ENCODE measurements at places on chromosomes 2 and 18.

DNA sequence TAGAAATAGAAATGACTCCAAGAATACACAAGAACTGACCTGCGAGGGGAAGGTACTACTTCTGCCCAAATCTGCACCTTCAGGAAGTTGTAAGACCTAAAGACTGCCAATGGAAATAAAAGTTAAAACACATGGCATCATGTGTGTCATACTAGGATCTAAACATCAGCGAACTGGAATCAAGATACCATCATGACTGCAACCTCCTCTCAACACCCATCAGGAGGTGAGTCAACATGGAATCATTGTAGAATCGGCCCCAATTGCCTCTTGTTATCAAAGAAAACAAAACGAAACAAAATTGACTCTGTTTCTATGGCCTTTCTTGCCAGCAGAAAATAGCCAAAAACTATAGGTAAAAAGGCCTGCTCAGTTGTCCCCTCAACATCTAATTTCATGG, 15.1 kb downstream of the RDH14 start:
- peaks cover 3% of the 10 kb centered on the region for H3K4me1 ChIP-seq
- H3K27ac ChIP-seq, result no peak overlapping the region
- H3K27me3 ChIP-seq, result no peaks in the 10 kb centered on the region
- H3K4me3 ChIP-seq, result no peak overlapping the region

DNA sequence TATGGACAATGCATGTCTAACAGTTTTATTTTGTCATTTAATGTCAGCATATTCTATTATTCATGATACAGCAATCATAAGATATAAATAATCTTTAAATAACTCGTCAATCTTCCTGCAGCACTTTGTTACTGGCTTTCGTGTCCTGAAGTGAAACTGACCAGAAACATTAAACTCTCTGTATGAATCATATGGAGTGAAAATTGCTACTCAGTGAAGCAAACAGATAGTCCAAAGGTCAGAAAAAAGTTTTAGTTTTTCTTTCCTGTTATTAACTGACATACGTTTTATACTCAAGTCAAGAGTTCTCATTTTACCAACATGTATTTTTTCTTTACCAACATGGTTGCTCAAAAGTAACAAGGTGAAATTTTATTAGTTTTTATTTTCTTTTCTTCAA, 106.8 kb upstream of the GALNT5 start:
- H3K27ac ChIP-seq, result no peak overlapping the region
- H3K36me3 ChIP-seq, result no peaks in the 10 kb centered on the region
- no peaks in the 10 kb centered on the region for H3K4me1 ChIP-seq
- H3K4me3 ChIP-seq, result no peak overlapping the region
- DNase-seq, result no peak
- no peaks in the 10 kb centered on the region for H3K27me3 ChIP-seq

GRCh38 chr2:57461624-57462023, 585.0 kb upstream of the VRK2 start:
- H3K36me3 ChIP-seq, result no peaks in the 10 kb centered on the region
- no peak overlapping the region for H3K27ac ChIP-seq
- no peaks in the 10 kb centered on the region for H3K27me3 ChIP-seq
- no peak for DNase-seq

DNA sequence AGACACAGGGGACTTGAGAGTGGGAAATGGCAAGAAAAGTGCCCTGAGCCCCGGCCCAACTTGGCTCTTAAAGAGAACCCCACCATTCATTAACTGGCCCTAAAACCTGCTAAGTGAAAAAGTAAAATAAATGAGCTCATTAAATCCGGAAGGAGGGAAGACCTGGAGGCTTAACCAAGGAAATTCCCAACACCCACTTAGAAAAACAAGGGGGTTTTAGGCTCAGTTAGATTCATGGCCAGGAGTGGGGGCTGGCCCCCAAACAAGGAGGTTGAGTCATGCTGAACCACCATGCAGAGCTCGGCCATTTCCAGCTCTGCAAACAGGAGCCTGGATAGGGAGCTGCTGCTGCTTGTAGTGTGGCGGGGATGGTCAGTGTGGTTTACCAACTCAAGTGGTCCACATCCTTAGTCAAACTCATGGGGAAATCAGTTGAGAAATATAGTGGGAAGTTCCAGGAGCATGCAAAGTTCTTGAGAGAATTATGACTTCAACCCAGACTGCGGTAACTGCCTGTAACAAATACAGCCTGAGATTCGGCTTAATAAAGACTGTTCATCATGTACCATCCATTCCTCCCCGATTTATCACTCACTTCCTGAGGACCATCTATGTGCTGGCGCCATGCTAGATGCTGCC, 39.7 kb upstream of the MRPL19 start:
- no peaks in the 10 kb centered on the region for H3K36me3 ChIP-seq
- no peaks in the 10 kb centered on the region for H3K4me1 ChIP-seq
- no peak overlapping the region for H3K27ac ChIP-seq
- H3K4me3 ChIP-seq, result no peak overlapping the region

DNA sequence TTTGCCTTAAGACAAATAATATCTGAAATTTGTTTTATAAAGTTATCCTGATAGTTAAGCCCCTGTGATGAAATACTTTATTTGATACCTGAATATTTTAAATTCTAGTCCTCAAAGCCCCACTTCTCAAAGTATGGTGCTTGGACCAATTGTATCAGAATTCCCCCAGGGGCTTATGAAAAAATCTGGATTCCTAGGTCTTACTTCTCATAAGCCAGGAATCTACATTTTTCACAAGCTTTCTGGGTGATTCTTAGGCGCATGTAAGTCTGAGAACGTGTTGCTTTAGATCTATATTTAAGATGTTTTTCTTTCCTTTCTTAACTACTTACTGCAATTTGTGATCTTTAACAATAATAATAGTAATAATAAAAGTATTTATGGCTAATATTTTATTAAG, 53.1 kb downstream of the MYO1B start:
- H3K4me3 ChIP-seq, result no peak overlapping the region
- no peak for DNase-seq

- H3K27ac ChIP-seq, result no peak overlapping the region
- H3K27me3 ChIP-seq, result no peaks in the 10 kb centered on the region
- no peak overlapping the region for H3K4me3 ChIP-seq
- no peak for DNase-seq
These were observed 28.5 kb downstream of the PIKFYVE start for GRCh38 chr2:208294482-208295024.

DNA sequence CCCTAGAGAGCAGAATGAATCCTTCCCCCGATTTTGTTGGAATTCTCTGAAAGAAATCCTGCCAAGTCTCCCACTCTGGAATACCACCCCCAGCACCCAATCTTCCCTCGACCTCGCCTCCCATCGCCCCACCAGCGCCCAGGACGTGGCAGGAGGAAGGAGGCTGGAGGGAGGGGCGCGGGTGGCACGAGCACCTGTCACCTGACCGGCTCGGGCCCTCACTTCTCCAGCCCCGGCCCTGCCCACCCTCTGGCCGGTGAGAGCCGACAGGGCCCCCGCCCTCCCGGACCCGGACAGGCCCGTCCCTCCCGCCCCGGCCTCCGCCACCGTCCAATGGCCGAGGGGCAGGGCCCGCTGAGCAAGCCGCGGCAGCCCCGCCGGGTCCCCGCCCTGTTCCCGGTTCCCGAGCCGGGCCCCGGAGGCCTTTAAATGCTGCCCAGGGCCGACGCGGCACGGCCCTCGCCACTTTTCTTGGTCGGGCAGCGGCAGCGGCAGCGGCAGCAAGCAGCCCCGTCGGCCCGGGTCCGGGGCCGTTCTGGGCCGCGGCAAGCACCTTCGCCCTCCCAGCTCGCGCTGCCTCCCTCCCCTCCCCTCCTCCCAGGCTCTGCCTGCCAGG, at the start of gene LGALSL:
LGALSL (plus strand) TSS at position 393 of the 616 bp plus-strand sequence. CDS start 384 bp downstream, outside the sequence.
- H3K27me3 ChIP-seq, result no peaks in the 10 kb centered on the region
- no peak within 1 kb of the TSS for H3K27ac ChIP-seq
- peak; percentile 92 for DNase-seq

GRCh38 chr18:70058916-70059315, 111.2 kb upstream of the CD226 start:
- no peaks in the 10 kb centered on the region for H3K4me1 ChIP-seq
- DNase-seq, result no peak
- no peaks in the 10 kb centered on the region for H3K27me3 ChIP-seq
- no peak overlapping the region for H3K27ac ChIP-seq
- H3K4me3 ChIP-seq, result no peak overlapping the region

DNA sequence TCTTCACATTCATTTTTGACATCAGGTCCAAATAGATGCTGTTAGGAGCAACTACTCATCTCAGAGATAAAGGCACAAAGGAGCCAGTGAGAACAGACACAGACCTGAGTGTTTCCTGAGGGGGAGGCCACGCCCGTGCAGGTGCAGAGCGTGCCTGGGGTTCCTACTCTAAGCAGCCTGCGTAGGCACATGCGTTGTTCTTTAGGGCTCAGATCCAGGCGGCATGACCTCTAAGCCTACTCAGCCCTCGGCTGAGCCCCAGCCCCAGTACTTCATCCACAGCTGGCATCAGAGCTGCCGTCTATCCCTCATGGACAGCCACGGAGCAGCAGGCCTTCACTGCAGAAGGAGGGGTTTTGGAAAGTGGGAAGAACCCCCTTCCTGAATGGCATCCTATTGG, 54.9 kb upstream of the PXDN start:
- H3K36me3 ChIP-seq, result no peaks in the 10 kb centered on the region
- H3K4me1 ChIP-seq, result no peaks in the 10 kb centered on the region
- no peaks in the 10 kb centered on the region for H3K27me3 ChIP-seq
- no peak for DNase-seq
- H3K4me3 ChIP-seq, result no peak overlapping the region

- no peak overlapping the region for H3K4me3 ChIP-seq
- no peaks in the 10 kb centered on the region for H3K4me1 ChIP-seq
These were observed 72.4 kb downstream of the KIAA1328 start for GRCh38 chr18:36901277-36901701.

DNA sequence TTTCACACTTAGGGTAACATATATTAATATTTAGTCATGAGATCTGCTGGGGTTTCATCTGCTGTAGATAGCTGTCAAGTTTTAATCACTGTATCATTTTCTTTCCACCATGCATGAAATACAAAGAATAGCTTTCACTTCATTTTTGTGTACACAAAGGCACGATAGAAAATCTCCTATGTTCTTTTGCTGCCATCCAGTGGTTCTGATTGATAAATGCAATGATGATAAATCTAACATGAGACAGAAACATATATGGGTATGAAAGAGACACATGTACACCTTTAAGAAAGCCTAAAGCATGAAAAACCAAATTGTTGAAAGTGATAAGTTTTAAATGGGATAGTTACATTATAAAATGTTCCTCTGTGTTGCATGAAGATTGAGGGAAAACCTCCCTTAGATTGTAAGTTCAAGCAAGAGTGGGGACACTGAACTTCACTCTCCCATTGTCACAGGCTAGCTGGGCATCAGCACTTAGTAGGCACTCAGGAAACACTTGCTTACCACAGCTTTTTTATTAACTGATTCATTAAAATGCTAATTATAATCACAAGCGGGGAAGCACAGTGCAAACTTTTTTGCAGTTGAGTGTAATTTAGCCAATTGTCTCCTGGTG, 31.2 kb downstream of the C1D start:
- no peaks in the 10 kb centered on the region for H3K27me3 ChIP-seq
- H3K36me3 ChIP-seq, result no peaks in the 10 kb centered on the region
- no peak for DNase-seq
- H3K4me3 ChIP-seq, result no peak overlapping the region
- H3K27ac ChIP-seq, result no peak overlapping the region

DNA sequence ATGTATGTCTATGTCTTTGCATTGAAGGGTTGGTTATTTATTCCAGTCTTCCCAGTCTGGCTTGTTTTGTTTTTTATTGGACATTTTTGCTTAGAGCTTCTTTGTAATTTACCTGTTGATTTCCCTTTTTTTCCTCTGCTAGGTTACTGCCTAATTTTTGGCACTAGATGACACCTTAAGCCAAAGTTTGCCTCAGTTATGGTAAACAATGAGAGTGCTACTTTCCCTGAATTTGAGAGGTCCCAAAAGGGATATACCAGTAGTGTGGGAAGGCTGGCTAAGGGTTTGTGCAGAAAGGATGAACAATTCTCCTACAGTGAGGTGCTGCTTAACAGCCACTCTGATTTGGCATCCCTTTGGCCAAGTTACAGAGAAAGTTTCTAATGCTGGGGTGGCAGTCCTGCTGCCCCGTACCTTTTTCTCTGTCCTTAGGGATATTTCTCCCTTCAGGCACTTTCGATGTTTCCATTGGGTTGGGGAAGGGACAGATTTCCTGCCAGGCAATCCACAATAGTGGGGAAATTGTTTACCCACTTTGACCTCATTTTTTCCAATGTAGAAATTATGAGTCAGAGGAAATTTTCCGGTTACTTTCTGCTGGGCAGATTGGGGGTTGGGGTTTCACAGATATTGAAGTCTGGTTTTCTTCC, 354.9 kb downstream of the PTPRM start:
- no peak overlapping the region for H3K4me3 ChIP-seq
- no peaks in the 10 kb centered on the region for H3K27me3 ChIP-seq
- H3K27ac ChIP-seq, result no peak overlapping the region
- no peak for DNase-seq
- peaks cover 3% of the 10 kb centered on the region for H3K4me1 ChIP-seq

DNA sequence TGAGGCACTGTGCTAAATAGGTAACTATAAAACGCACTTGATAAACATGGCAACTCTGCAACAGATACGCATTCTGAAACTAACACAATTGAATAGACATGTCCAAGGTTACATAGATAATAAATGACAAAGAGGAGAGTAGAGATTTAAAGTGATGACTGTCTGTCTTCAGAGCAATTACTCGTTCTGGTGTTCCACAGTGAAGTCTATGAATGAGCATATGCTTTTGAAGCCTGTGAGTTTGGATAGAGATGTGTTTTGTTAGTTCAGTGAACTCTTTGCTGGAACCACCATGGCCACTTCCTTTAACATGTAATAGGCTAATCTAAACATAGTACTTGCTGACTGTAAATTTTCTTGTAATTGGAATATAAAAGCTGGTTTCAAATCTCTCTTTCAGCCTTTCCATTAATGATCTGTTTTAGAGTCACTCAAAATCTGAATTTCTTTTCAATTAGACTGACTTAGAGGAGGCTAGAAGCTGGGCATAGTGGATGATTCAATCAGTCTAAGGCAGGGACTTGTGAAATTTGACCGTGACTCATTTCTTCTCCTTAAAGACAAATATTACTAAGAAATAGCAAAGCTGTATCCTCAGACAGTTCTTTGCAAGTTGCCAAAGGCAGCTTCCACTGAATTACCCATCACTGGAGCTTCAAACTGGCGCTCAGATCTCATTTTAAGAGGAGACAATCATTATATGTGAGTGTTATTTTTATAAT, 1130.1 kb upstream of the CELF4 start:
- H3K27me3 ChIP-seq, result no peaks in the 10 kb centered on the region
- H3K4me3 ChIP-seq, result no peak overlapping the region
- H3K27ac ChIP-seq, result no peak overlapping the region
- DNase-seq, result no peak
- peaks cover 6% of the 10 kb centered on the region for H3K4me1 ChIP-seq

Data from H9 (cell line).